ENCODE measurements at places on chromosomes 11 and 22.

DNA sequence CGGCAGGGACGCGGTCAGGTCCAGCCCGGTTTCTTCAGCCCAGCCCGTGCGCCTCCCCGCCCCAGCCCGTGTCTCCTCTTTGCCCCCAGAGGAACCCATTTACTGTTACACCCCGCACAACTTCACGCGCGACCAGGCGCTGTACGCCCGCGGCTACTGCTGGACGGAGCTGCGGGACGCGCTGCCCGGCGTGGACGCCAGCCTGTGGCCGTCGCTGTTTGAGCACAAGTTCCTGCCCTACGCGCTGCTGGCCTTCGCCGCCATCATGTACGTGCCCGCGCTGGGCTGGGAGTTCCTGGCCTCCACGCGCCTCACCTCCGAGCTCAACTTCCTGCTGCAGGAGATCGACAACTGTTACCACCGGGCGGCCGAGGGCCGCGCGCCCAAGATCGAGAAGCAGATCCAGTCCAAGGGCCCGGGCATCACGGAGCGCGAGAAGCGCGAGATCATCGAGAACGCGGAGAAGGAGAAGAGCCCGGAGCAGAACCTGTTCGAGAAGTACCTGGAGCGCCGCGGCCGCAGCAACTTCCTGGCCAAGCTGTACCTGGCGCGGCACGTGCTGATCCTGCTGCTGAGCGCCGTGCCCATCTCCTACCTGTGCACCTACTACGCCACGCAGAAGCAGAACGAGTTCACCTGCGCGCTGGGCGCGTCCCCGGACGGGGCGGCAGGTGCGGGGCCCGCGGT, 6.5 kb downstream of the PANX2 start:
- DNase-seq: no peak

GRCh38 chr11:34790620-34791019, 125.6 kb downstream of the APIP start:
- DNase-seq: no peak

- DNase-seq: no peak
Measured at GRCh38 chr11:57541169-57541568, 3.8 kb downstream of the SMTNL1 start.

GRCh38 chr11:82906931-82907330, 5.4 kb downstream of the DDIAS start:
- no peak for DNase-seq

GRCh38 chr11:112655371-112655770, 305.8 kb upstream of the NCAM1 start:
- peak; percentile 19 for DNase-seq

DNA sequence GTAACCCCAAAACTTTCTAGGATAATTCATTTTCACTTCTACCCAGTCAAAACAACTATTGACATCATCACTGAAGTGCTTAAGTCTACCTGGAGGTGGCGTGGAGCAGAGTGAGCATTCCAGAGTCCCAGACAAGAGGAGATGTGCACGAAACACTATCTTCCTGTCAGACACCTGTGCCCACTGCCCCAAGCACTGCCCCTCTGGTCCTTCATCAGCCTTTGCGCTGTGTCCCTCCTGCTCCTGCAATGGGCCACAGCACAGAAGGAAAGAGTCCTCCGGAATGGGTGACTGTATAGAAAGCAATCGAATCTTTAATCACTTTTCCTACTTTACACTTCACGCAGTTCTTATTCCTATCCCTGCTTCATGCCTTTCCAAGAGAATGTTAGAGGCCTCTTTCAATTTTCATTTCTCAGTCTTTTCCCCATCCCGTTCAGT, 512 bp upstream of the GRIA4 start:
- peak; percentile 87 for DNase-seq

- no peak for DNase-seq
Measured at GRCh38 chr22:35505399-35506258, 35.0 kb upstream of the RASD2 start.

DNA sequence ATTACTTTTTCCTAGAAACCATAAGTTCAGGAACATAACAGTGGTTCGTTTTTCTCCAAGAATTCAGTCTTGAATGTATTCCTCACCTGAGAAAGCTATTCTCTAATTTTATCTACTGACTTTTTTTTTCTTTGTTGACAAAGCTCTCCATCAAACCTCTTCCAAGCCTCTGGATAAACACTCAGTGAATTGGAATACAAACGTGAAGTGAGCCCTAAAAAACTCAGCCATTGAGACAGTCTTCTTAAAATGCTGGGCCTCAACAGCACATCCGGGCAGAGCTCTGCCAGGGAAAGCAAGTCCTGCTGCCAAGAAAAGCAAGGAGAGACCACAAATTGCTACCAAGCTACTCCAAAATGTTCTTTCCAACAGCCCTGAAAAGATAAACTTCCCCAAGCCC, 7.7 kb upstream of the SLC1A2 start:
- peak; percentile 15 for DNase-seq

GRCh38 chr11:117296881-117297280, 5.7 kb downstream of the BACE1-AS start:
- DNase-seq: no peak

DNA sequence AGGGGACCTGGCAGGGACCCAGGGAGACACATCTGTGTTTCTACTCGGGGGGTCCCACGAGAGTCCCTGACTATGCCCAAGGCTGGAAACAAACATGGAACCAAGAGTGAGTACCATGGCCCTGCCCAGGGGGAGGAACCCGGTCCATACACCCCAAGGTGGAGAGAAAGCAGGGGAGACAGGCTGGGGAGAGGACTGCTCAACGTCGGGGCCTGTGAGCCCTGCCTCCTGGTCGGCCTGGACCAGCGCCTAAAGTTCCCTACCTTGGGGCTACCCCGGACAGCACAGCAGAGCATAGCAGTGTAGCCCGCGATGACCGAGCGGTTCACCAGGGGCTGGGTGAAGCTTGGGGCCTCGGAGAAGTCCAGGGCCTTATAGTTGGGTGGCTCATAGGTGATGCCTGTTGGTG, 20.2 kb downstream of the MYBPC3 start:
- no peak for DNase-seq

DNA sequence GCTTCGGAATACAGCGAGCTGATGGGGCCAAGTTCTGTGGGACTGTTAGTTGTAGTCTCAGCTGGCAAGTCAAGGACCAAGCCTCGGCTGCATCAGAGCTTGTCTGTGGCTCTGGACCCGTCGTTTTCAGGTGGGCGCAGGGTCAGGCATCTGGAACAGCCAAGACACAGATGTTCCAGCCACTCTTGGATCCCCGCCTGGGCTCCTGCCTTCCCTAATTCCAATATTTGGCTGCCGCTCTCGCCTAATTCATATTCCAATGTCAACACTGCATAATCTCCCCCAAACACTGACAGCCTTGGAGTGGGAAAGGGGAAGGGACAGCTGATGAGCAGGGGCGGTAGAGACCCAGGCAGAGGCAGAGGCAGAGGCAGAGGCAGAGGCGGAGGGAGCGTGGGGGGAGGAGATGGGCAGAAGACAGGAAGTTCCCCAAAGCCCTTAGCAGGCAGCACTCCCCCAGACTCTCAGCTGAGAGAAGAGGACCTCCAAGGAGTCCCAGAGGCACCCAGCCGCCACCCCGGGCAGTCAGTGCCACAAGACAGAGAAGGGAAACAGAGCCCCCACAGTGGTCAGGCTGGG, 49.6 kb upstream of the SLC35C1 start:
- DNase-seq: no peak

DNA sequence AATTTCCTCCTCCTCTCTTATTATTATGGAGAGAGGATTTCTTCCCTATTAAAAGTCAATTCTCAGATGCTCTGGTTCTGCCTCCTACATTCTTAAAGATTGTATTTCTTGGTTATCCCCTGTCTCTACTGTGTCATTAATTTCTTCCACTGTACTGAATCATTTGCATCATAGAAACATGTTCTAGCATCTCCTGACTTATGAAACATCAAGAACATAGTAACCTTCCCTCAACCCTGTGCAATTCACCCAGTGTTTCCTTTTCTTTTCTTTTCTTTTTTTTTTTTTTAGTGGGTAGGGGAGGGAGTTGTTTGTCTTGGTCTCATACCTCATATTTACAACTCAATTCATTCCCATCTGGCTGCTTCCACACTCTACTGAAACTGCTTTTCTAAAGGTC, 288.0 kb upstream of the PLET1 start:
- no peak for DNase-seq

- DNase-seq: no peak
Measured at GRCh38 chr11:104968355-104968855, at the start of gene CASP4. Gene CASP4, minus strand, starts transcription at chr11:104968574. Its CDS starts 49 bp downstream, at chr11:104968525.

DNA sequence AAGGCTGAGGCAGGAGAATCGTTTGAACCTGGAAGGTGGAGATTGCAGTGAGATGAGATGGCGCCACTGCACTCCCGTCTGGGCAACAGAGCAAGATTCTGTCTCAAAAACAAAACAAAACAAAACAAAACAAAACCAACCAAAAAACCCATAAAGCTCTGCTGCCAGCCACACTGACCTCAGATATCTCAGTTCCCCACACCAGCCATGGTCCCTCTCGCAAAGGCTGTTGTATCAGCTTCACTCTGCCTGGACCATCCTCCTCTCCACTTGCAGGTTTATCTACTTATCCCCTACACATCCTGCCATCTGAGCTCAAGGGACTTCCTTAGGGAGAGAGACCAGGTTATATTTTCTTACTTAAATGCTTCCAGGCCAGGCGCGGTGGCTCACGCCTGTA, 11.1 kb downstream of the BACE1-AS start:
- no peak for DNase-seq

DNA sequence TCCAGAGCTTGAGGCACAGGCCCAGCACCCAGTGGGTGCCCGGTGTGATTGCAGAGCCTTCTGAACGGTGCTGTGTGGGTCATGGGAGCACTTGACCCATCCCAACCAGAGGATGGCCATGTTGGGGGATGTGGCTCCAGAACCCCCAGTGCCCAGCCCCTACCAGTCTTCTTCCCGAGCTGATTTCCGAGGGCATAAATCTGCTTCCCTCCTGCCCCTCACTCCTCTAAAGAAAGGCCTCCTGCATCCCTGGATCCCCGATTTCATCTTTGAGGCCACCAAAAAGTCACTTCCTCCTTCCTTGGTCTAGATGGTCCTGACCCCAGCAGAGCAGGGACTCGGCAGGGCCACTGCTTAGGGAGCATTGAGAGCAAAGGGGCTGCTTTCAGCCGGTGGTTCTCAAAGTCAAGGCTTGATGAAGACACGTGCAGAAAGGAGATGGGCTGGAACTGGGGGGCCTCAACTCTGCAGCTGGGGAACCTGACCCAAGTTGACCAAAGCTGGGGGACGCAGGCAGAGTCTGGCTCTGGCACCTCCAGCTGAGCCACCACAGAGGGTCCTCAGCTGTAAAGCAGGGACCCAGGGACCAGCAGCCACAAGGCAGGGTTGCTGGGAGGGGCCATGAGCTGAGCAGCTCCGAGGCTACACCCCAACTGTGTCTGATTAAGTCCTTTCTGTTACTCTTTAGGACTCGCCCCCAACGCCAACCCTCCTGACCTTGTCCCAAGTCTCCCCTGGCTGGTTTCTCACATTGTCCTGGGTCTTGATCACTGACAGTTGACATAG, 56.6 kb downstream of the LINC01488 start:
- no peak for DNase-seq

DNA sequence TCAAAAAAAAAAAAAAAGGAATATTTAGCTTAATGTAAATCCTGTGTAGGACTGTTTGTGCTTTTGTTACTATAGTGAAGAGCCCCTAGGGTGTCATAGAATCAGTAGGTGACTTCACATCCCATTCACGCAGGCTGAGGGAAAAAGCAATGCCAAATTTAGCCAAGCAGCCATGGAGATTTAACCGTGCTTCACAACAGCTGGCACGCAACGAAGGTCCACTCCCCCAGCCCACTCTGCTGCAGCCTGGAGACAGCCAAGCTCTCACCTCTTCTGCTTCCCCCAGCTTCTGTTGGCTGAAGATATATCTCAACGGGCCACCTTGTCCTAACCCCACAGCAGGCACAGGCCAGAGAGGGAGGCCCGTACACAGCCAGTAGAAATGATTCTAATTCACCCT, 78.8 kb upstream of the BID start:
- DNase-seq: no peak

DNA sequence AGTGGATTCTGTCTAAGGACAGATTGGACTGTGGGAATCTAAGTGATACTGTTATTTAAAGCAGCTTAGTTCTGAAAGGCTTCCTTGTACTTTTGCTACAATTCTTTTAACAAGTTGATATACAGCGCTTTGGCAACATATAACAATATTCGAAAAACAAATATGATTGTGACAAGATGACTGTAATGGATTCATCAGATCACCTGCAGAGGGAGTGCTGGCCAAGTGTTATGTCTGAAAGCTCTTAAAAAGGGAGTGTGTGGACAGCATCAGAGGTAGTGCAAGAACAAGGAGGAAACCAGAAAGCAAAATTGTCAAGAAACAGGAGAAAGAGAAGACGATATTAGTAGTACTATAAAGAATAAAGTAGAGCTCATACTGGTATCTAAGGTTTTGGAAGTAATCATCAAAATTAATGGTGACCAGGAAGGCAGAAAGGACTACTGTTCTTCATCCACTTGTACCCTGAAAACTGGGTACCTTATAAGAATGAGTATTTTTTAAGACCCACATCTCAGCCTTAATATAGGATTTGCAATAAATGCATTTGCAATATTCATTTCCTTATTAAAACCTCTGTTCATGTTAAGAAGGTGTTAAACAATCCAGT, 1112.0 kb upstream of the CCDC90B start:
- DNase-seq: peak; percentile 46

DNA sequence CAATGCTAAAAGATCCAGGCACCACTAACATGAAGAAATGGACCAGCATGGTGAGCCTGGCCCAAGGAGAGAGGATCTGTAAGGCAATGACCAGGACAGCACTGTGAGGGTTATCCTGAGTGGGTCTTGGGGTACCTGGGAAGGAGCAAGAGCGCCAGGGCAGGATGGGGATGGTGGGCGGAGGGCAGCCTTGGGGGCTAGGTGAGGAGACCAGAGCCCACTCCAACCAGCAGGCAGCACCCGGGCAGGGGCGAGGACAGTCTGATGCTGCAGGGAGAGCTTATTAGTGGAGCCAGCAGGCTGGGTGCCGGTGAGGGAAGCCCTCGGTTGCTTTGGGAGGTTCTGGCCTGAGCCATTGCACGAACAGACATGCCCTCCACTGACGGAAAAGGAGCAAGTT, 10.7 kb upstream of the NAP1L4 start:
- no peak for DNase-seq

DNA sequence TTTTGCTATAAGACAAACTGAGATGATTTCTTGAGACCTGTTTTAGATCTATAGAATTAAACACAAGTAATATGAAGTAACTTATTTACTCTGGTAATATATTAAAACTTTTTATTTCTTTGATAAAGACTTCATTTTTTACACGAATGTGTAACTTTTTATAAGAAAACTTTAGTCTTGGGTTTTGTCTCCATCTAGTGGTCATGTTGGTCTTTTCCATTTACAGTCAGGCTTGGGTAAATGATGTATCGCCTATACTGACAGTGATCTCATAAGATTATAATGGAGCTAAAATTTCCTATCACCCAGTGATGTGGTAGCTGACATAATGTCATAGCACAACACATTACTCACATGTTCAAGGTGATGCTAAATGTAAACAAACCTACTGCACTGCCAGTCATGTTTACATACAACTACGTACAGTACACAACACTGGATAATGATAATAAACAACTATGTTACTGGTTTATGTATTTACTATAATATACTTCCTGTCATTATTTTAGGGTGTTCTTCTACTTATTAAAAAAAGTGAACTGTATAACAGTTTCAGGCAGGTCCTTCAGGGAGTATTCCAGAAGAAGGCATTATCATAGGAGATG, 7.5 kb upstream of the C11orf97 start:
- DNase-seq: peak; percentile 61

GRCh38 chr11:57527056-57527631, 3.4 kb downstream of the TIMM10 start:
- peak; percentile 71 for DNase-seq
